Fibroblast of upper back skin (primary cell): ENCODE measurements at places on chromosomes 6 and 20.

- peak; percentile 80 for DNase-seq
These were observed 52.0 kb downstream of the ME1 start for GRCh38 chr6:83378621-83379388.

DNA sequence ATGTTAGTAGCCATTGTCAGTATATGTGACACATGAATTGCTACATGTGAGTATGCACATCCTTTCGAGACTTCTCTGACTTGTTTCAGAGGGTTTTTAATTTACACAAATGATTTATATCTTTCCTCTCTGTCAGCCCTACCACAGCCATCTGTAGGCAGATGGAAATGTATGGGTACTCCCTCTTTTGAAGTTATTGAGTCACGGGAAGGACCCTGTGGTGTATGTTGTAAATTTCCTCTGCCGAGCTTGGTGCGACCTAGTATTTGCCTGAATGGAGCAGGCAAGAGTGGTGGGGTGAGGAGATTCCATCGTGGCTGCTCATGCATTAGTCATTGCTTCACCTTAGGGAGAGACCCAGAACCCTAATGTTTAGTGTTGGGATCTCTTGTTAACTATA is 171.9 kb downstream of the JARID2 start:
- peak; percentile 91 for DNase-seq

- no peak for DNase-seq
These were observed 60.9 kb downstream of the NCR2 start for GRCh38 chr6:41396335-41396734.

DNA sequence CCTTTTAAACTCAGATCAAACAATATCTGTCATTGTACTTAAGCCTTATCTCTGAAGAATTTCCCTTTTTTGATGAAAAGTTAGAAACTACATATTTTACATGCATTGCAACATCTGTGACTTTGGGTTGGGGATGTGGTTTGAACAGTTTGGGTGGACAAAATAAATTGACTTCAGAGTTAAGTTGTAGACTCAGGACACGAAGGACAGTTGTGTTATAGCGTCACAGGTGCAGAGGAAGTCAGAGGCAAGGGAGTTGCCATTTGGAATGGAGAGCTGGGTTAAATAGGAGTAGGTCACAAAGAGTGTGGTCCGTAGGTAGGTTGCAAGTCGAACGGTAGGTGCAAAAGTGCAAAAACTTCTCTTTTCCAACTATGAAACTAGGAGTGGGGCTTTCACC is 46.0 kb downstream of the ZFAND3 start:
- DNase-seq, result no peak

DNA sequence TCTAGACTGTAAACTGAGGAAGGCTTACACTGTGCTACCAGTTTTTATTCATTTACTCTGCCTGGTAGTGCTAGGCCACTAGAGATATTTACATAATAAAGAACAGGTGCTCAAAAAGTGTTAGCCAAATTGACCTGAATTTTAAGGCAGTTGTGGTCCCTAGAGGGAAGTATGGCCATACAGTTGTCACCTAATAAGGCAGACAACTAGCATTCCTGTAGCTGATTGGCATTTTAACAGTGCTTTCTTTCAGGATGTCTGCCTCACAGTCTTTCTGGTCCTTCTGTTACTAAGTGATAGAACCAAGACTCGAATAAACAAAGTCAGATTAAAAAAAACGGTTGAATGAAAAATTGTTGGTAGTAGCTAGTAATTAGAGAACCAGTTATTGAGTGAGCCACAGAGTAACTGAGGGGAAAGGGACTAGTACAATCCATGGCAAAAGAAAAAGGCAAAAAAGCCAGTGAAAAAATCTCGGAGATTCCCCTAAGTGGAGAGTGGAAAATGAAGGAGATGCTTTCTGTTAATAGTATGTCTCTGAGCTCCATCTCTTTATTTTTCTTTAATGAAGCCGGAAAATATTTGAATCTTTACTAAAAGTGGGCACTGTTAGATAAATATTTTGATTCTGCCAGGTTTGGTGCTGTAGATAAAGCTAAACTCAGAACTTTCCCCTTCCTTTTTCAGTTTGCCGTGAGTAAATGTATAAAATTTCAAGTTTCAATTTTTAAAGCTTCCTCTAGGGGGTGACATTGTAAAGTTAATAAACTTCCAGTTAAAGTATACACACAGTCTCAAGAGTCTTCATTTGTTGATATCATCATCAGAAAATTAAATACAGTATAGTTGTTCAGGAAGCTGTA is 9.1 kb downstream of the VTA1 start:
- DNase-seq, result peak; percentile 40

GRCh38 chr20:14657266-14658005 is 320.0 kb upstream of the FLRT3 start:
- DNase-seq, result no peak

DNA sequence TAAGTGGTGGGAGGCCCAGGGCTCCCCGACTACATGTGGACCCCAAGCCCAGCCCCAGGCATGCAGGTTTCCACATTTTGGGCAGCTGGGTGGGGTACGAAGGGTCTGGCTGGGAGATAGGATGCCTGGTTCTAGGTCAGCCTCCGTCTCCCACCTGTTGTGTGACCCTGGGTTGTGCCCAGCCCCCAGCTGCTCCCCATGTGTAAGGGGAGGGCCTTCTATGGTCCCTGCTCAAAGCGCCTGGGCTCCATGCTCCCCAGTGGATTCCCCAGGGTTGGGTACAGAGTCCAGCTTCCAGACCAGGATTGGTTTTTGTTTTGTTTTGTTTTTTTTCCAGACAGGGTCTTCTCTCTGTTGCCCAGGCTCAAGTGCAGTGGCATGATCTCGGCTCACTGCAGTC is 1.1 kb upstream of the VWA7 start:
- DNase-seq, result no peak

DNA sequence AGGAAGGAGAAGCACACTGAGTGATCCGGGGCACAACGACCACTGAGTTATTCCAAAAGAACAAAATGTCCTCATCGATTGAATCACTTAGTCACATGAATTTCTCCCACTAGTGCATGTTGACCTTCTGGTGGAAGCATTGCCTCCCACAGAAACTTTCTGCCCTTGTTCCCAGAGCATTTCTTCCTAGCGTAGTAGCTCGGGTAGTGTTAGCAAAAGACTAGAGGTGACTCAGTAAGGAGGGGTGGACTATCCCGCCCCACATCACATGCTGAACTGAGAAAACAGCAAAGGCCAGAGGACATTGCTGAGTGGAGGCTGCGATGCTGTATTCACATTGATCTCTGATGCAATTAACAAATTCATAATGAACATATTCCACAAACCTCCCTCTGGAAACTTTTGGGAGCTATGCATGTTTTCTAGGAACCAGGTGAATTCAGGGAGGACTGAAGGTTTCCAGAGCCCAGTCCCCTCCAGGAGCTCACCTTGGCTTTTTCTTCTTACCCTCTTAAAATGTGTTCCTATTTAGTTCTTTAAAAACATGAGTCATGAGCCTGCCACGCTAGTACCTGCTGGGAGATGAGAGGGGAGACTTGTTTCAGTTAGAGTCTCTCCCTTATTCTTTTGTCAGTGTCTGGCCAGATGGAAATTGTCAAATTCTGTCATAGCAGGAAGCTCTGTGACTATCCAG is 507.9 kb downstream of the CDH26 start:
- DNase-seq, result no peak

GRCh38 chr6:126167726-126168125 is 172.2 kb upstream of the CENPW start:
- DNase-seq, result peak; percentile 30

DNA sequence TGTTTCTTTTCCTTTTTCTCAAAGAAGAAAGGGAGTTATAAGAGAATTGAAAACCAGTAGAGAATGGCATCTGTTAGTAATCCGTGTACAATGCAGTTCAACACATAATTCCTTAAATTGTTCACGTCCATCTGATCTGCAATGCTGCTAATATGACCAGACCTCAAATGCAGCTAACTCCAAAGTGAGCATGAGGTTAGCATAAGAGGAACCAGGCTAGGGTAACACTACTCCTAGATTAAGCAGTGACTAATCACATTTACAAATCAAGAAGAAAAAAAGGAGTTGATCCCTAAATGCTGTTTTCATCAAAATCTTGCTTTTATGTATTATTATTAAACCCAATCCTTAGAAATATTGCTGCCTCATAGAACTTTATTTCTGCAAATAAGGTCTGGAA is 432.7 kb upstream of the ARID1B start:
- DNase-seq, result no peak

GRCh38 chr20:53677447-53678314 is 84.0 kb upstream of the ZNF217 start:
- peak; percentile 28 for DNase-seq

DNA sequence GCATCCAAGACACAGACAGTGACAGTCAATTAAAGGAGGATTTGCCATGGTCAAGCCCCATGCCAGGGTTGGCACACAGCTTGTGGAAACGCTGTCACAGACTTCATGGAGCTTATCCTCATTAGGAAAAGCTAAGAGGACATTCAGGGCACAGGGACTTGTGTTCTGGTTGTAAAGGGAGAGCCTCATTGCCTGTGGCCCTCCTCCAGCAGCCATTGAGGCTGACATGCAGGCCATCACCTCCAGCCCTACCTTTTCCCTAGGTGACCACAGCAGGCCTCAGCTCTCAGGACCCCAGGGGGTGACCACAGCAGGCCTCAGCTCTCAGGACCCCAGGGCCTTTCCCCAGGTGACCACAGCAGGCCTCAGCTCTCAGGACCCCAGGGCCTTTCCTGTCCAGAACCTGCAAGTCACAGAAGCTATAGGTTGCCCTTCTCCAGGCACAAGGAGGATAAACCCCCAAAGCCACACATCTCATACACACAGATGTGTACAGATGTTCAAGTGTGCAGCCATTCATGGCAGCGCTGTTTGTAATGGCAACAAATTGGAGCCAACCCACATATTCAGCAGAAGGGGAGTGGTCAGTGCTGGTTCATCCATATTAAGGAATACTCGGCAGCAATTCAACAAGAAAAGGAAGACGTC is 26.1 kb downstream of the DUSP22 start:
- no peak for DNase-seq
